ENCODE measurements at places on chromosomes 6 and 20. TPM values are rescaled to one million over a fixed set of nuclear protein-coding genes. Genes with fewer than 3 reads are reported as not detected.

Gene NKAPL
- total RNA-seq = not detected

Gene SUN5
- not detected for total RNA-seq

Gene IL17A
- total RNA-seq = not detected

Gene TMEM217
- total RNA-seq = 3.9 TPM

Gene BHLHE23
- total RNA-seq = not detected

Gene C20orf144
- total RNA-seq = 0.18 TPM

Gene WFDC5
- total RNA-seq = not detected

Gene C20orf141
- not detected for total RNA-seq

Gene ZNF318
- 19.9 TPM for total RNA-seq

Gene OXT
- total RNA-seq = 1.0 TPM

Gene SUMO4
- total RNA-seq = 8.5 TPM

Gene F13A1
- not detected for total RNA-seq

Gene NMBR
- total RNA-seq = not detected

Gene MACROD2
- total RNA-seq = not detected

Gene BEND6
- total RNA-seq = not detected

Gene SLC17A1
- total RNA-seq = not detected

Gene GTSF1L
- not detected for total RNA-seq

Gene FOXF2
- not detected for total RNA-seq

Gene CST4
- not detected for total RNA-seq

Gene BMP2
- total RNA-seq = not detected

Gene TBX18
- total RNA-seq = not detected

Gene DZANK1
- total RNA-seq = 1.0 TPM

Gene VAPB
- total RNA-seq = 27.4 TPM

Gene SIRT5
- total RNA-seq = 13.6 TPM

Gene VGLL2
- not detected for total RNA-seq

Gene ERVFRD-1
- total RNA-seq = 0.08 TPM

Gene ACSS1
- total RNA-seq = 55.3 TPM

Gene RNF114
- total RNA-seq = 64.1 TPM

Gene CST11
- total RNA-seq = not detected

Gene CNR1
- total RNA-seq = not detected

Measured in activated naive CD4-positive, alpha-beta T cell treated with anti-CD3 and anti-CD28 coated beads, Interleukin-2, amount 10 ng/mL, durations not matched to agents 5 hours and 36 hours (primary cell).